Stimulated activated naive CD4-positive, alpha-beta T cell (primary cell): ENCODE measurements at places on chromosomes 13 and 19.
A peak's percentile ranks its signal among the peaks of the same experiment; 100 is the strongest.

- no peak for DNase-seq
These were observed 62.8 kb downstream of the FGF9 start for GRCh38 chr13:21733475-21734263.

- no peak for DNase-seq
These were observed 265.3 kb downstream of the MZT1 start for GRCh38 chr13:72462166-72462565.

DNA sequence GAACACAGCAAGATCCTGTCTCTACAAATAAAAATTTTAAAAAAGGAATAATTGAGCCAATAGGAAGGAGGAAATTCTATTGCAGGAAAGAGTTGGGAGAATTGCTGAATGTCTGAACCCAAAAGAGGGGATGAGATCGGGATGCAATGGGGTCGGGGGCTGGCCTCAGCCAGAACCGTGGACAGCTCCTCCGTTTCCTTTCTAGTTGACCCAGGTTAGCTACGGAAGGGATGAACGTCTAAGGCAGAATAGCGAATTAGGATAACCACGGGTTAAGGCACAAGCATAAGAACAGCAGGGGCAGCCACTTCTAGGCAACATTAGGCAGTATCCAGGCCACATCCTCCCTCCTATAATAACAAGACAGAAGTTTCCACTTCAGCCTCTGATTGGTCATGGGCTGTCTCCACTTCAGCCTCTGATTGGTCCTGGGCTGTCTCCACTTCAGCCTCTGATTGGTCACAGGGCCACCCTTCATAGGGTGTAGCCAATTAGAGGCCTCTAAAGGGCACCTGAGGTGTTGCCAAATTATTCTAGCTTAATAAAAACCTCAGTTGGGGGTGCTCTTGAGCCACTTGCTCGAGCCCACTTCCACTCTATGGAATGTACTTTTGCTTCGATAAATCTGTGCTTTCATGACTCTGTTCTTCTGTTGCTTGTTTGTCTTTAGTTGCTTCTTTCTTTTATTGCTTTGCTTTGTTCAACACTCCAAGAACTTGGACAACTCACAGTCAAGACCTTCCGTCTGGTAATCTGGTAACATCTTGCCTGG is 24.9 kb upstream of the TPM4 start:
- peak; percentile 43 for DNase-seq

DNA sequence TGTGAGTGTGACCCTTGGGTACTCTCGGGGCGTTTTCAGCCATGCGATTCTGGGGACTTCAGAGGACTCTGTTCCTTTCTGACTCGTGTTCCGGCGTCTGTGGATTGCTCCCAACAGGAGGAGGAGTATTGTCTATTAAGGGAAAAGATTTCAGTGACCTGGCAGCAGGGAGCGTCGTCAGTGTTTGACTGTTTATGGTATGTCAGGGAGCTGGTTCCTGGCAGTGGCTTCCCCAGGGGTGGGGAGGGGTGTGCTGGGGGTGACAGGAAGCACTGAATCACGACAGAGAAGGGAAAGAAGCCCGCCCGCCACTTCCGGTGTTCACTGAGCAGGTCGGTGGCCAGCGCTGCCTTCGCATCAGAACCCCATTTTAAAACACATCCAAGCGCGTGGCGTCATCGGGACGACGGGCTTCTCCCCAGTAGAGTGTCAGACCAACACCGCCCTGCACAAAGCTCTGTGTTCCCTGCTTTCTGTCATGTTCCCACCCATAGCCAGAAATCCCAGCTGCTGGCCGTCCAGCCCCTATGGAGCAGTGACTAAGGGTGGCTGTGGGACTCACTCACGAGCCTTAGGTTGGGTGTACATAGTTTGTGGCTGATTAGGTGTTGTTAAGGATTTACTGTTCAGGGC is 33.8 kb downstream of the COL4A2 start:
- peak; percentile 14 for DNase-seq

GRCh38 chr13:95267662-95268342 is 33.4 kb downstream of the ABCC4 start:
- no peak for DNase-seq

GRCh38 chr19:38734176-38734425 is 10.2 kb downstream of the CAPN12 start:
- no peak for DNase-seq

GRCh38 chr19:16886305-16886880 is 2.4 kb upstream of the F2RL3 start:
- no peak for DNase-seq

- no peak for DNase-seq
These were observed 2.4 kb upstream of the SIX5 start for GRCh38 chr19:45771311-45771933.

DNA sequence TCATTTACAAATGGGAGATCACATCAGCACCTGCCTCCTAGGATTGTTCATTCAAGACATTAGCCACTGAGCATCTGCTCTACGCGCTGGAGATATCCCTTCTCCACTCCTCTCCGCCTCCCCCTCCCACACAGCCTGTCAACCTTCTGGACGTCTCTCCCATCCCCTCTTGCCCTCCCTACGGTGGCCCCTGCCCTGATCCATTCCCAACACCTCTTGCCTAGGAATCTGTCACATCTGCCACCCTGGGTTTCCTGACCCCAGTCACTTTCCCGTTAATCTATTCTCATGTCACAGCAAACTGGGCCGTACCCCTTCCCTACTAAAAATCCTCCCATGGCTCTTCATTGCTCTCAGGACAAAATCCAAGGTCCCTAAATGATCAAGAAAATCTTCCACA is 10.3 kb downstream of the DYRK1B start:
- DNase-seq: no peak

GRCh38 chr13:99144306-99144705 is 56.3 kb upstream of the UBAC2 start:
- DNase-seq: no peak

- DNase-seq: no peak
These were observed 43.6 kb downstream of the STOML3 start for GRCh38 chr13:38947054-38947453.

DNA sequence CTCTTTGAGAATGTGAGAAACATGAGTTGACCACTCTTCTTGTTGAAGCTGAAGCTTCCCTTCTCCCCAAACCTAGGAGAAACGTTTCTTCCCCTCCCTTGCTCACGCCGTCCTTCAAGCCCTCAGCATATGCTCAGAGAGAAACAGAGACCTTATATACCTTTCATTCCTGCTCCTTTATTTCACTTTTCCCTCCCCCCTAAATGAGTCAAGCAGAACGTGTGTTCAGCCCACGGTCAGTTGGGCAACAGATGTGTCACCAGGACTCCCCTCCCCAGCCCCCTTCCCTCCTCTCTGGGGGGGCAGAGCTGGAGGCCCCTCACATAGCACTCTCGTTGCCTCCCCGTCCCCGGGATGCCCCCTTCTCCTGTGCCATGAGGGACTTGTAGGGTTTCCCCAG is 8.6 kb downstream of the OR7C2 start:
- no peak for DNase-seq

DNA sequence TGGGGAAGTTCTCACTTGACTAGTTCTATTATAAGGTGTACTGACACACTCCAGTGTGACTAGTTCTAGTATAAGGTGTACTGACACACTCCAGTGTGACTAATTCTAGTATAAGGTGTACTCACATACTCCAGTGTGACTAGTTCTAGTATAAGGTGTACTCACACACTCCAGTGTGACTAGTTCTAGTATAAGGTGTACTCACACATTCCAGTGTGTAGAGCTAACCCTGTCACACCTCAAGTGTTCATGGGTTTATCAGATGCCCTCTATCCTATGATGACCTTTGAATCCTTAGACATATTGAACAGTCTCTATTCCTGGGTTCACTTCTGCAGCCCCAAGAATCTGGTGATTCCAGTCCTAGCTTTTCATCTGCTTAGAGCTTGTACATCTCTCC is 54.6 kb upstream of the MYO16 start:
- no peak for DNase-seq

DNA sequence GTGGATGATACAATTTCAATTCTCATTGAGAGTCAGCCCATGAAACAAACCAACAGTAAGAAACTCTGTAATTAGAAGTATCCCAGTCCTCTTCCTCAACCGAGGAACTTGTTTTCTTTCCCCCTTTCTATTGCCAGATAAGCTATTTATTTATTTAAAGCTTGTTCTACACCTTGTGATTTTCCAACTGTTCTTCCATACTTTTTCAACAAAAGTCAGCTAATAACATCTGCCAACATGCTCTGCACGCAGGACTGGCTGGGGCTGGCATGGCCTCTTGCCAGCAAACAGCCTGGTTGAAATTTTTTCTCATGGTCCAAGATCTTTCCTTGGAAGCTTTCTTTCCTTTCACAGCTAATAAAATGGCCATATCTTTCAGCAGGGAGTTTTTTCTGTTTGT is 2.9 kb upstream of the IRS2 start:
- DNase-seq: peak; percentile 6

GRCh38 chr13:111066544-111066943 is 48.6 kb upstream of the ARHGEF7 start:
- DNase-seq: no peak

- DNase-seq: no peak
These were observed 133.7 kb downstream of the MTUS2 start for GRCh38 chr13:28953714-28954418.

DNA sequence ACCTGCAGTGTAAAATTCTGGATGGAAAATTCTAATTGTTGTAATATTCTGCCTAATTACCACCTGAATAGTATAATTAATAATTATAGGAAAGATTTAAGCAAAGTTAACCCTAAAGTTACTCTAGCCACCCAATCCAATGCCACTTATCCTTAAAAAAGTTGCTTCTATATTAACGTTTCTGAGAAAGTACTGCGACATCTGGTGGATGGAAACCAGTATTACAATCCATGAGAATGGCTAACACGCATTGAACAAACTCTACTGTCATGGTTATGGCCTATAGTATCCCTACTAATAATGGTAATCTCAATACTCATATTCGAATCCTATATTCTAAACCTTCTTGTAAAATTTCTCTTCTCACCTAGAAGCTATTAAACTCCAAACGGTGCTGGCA is 1551.8 kb downstream of the SLITRK1 start:
- DNase-seq: no peak

GRCh38 chr13:110562696-110563462 is 1.4 kb upstream of the RAB20 start:
- no peak for DNase-seq

GRCh38 chr13:36601186-36601585 is 72.6 kb upstream of the SERTM1 start:
- no peak for DNase-seq

- DNase-seq: no peak
These were observed 13.8 kb downstream of the DDX39A start for GRCh38 chr19:14405380-14405757.

GRCh38 chr13:75558145-75558840 is 8.7 kb downstream of the UCHL3 start:
- no peak for DNase-seq

DNA sequence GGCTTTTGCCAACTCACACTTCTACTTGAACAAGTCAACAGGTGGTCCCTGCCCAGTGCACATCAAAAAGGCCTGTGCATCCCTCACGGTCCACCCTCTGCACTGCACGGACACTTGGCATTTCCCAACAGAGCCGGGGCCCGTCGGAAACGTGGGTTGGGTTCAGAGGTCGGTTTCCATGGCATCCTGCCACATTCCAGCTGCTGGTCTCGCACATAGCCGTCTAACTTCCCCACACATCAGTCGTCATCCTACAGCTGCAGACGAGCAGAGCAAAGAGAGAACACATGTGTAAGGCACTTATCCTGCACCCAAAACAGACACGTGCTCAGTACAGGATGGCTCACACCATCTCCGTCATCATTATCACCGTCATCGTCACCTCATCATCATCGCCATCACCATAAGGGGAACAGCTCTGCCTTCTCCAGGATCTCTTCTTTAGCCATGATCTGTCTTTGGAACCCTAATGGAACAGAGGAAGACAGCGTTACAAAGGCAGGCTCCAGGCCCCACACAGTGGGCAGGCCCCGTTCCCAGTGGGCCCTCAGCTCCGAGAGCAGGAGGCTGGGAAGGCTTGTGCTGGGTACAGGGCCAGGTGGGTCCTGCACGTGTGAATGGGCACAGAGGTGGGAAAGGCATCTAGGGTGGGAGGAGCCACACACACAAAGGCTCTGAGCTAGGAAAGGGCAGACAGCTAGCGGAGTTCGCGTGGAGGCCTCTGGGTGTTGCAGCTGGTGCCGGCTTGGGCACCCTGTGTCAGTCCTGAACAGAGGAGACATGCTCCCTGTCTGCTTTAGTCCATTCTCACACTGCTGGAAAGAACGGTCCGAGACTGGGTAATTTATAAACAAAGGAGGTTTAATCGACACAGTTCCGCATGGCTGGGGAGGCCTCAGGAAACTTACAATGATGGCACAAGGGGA is 170.8 kb upstream of the SOX1 start:
- no peak for DNase-seq

DNA sequence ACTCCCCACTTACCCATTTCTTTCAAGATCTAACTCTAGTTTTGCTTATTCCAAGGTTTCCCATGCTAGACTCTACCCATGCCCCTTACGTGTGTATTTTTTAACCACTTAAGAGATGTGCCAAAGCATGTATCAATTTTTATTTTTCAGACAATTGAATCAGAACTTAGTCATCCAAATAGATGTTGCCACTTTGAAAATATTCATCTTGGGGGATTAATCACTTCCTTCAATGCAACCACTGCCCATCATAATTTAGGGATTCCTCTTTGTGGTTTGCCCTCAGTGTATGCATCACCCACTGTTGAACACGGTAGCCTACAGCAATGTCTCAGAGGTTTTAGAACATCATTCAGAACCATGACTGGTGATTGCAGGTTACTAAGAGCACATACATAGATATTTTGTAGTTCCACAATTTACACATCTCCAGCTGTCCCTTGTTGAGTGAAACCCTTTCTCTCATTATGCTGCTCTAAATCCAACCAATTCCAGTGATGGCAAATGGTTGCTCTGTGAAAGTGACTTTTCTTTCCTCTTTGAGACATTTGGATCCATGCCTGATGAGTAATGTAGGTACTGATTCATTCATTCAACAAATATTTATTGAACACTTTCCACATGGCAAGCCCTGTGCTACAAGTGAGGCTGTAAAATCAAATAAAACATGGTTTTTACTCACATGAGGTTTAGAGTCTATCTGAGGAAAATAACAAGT is 60.6 kb upstream of the SERP2 start:
- DNase-seq: no peak

GRCh38 chr19:29491491-29491890 is 34.3 kb upstream of the VSTM2B start:
- DNase-seq: no peak

DNA sequence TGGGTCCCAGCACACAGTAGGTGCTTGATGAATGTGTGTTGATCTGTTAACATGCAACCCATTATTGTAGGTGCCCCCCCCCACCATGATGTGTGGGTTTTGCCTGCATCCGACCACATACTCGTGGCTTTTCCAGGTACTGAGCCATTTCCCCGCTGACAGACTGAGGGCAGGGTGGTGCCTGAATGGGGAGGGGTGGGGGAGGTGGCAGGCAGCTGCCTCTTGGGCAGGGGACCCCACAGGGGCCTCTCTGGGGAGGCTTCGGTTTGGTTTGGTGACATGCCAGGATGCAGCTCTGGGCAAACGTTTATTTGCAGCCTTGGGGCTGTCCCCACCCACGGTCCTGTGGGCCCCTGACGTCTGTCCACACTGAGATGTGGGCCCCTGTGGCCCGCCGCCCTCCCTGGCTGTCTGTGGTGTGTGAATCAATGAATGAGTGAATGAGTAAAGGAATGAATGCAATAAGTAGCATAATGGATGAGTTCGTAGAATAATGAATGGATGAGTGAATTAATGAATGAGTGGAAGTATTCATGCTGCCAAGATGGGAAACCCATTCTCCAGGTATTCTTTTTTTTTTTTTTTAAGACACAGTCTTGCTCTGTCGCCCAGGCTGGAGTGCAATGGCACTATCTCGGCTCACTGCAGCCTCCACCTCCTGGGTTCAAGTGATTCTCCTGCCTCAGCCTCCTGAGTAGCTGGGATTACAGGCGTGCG is 9.0 kb upstream of the JUND start:
- DNase-seq: peak; percentile 64

- peak; percentile 53 for DNase-seq
These were observed 37.4 kb downstream of the SCGB2B2 start for GRCh38 chr19:34639491-34640085.
